ENCODE measurements at places on chromosomes 16 and 17.
A peak's percentile ranks its signal among the peaks of the same experiment; 100 is the strongest.

- DNase-seq = no peak
Measured at GRCh38 chr17:8256291-8256690, 7.2 kb downstream of the PFAS start.

GRCh38 chr16:55081622-55082590 lies 151.2 kb downstream of the IRX5 start:
- no peak for DNase-seq

GRCh38 chr17:45093444-45094110 lies 32.5 kb downstream of the NMT1 start:
- DNase-seq = no peak

GRCh38 chr17:13329421-13329820 lies 272.3 kb downstream of the HS3ST3A1 start:
- no peak for DNase-seq

DNA sequence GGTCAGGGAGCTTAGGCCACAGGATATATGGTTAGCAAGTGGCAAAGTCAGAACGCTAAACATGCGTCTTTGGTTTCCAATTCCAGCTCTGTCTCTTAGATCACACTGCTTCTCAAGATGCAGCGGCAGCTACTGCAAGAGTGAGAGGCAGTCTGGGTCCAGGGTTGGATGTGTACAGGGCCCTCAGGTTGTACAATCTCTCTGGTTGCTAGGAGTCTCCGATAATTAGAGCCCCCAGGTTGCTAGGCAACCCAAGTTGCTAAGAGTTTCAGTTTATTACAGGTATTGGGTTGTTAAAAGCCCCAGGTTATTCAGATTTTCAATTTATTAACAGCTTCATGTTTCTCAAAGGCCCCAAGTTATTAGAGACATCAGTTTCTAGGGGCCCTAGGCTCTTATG lies 15.5 kb upstream of the SPACA3 start:
- no peak for DNase-seq

GRCh38 chr17:72976971-72977770 lies 115.3 kb downstream of the SLC39A11 start:
- DNase-seq = peak; percentile 57

GRCh38 chr17:82232876-82233785 lies 4.3 kb downstream of the SLC16A3 start:
- no peak for DNase-seq

GRCh38 chr16:70160821-70161220 lies 12.8 kb upstream of the CLEC18C start:
- DNase-seq = no peak

GRCh38 chr16:85729452-85730185 lies 21.3 kb downstream of the C16orf74 start:
- DNase-seq = no peak

DNA sequence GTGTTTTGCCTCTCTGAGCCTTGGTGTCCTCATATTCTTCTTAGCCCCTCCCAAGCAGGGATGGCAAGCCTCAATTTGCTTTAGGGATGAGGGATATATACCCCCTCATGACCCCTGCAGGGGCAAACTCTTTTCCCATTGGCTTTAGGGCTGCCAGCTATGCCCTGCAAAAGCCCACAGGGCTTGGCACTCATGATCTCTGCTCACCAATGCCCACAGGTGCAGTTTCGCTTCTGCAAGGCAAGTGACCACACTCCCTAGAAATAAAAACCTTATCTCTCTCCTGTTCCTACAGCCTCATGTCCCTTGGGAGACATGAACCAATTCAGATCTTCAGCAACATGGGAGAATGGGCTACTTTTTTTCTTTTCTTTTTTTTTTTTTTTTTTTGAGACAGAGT lies 8.8 kb downstream of the BEAN1 start:
- DNase-seq = no peak

GRCh38 chr17:38702166-38702915 lies 2.7 kb upstream of the MLLT6 start:
- DNase-seq = peak; percentile 18

GRCh38 chr16:19472482-19472881 lies 49.4 kb downstream of the GDE1 start:
- no peak for DNase-seq

DNA sequence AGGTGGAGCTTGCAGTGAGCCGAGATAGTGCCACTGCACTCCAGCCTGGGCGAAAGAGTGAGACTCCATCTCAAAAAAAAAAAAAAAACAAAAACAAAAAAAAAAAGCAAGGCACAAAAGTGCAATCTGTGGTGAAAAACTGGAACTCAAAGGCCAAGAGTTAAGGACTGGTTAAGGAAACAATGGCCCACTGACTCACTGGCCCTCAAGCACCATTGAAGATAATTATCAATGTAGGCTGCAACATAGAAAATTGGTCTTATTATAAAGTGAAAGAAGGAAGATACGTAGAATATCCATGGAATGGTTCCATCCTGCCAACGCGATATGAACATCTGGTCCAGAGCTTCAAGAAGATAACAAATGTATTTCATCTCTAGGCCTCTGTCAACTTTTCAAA lies 444.2 kb downstream of the SOX9 start:
- DNase-seq = no peak

GRCh38 chr17:75691801-75692626 lies 24.9 kb downstream of the SAP30BP start:
- DNase-seq = no peak

DNA sequence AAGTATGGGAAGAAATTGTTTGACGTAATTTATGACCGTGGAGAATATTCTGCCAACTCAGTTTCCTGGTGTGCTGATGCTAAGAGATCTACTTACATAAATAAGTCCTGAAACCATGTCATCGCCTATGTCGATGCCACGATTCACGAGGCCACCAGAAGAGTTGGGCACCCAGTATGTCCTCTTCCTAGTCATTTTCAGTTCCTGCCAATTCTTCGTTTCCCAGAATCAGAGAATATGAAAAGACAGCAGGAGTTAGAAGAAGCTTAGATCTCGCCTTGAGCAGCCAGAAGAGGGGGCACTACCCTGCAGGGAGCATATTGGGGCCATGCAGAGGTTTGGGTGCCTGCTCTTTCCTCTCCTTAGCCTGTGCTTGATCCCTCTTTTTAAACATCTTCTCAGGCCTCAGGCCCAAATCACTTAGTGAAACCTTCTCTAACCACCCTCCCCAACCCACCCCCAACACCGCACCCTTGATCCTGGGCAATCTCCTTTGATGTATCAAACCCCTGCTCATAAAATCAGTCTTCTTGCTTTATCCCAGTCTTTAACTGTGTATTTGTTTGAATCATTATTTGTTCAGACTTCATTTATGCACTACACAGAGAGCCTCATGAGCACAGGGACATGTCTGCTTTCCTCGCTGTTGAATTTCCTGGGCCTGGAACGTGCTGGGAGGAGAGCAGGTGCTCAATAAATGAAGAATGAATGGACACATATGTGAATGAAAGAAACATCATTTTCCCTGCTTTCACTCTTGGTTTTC lies 12.2 kb upstream of the LONP2 start:
- no peak for DNase-seq

All from AG09309 (cell line).